ENCODE measurements at places on chromosomes 1 and 21.

- peak; percentile 84 for DNase-seq
Measured at GRCh38 chr1:27366113-27366410, 699 bp downstream of the MAP3K6 start.

GRCh38 chr21:33219300-33219699 lies 10.4 kb upstream of the IFNAR2 start:
- DNase-seq, result no peak

GRCh38 chr1:166920561-166921475 lies 44.8 kb upstream of the TADA1 start:
- no peak for DNase-seq

DNA sequence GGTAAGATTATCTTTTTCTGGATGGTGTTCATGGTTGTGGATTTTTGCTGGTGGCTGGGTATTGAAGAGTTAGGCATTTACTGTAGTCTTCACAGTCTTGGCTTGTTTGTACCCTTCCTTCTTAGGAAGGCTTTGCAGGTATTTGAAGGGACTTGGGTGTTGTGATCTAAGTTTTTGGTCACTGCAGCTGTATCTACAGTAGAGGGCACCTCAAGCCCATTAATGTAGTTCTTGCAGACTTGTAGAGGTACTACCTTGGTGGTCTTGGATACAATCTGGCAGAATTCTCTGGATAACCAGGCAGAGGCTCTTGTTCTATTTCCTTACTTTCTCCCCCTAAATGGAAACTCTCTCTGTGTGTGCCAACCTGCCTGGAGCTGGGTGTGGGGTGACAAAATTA lies 155.8 kb upstream of the BRINP3 start:
- peak; percentile 20 for DNase-seq

DNA sequence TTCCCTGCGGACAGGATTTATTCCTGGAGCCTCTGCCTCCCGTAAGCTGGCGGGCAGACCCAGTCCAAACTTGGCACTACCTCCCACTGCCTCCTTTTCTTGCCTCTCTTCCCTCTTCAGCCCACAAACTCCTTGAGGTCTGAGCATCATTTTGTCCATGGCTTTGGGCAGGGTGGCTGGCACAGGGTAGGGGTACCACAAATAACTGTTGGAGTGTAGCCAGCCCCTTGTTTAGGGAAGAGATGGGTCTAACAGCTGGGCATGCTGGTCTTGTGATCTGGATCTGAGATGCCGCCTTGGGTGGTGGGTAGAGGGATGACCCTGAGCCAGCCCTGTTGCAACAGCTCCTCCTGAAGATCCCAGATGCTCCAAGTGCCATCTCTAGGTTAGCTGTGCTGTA lies 71.4 kb upstream of the CLDN14 start:
- DNase-seq, result no peak

GRCh38 chr1:147225193-147225730 lies at the start of gene FMO5:
FMO5 (minus strand) TSS chr1:147225339; CDS start chr1:147225029, 310 bp downstream.
- peak; percentile 76 for DNase-seq

DNA sequence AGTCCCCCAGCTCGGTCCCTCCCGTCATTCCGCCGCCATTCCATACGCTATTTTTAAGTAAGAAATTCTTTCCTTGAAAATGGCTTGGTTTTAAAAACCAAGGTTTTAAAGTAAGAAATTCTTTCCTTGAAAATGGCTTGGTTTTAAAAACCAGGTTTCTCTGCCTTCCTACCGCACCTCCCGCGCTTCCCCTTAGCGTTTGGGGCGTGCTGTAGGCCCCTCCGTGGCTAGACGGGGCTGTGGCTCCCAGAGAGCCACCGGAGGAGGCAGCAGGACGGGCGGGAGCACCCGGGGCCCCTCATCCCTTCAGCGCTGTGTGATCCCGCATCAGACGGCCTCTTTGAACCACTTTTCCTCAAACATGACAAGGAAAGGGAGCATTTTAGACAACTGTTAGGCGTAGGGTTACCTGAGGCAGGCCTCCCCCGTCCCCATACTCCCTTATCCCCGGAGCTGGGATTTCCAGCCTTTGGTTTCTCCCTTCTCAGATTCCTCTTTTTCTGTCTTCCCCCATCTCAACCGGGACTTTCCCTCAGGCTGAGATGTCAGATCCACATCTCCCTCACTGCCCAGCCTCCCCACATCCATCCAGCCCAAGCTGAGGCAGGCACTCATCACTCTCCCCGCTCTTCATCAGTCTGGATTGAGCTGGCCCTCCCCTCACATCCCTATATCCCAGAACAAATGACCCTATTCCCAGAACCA lies 541 bp upstream of the CD58 start:
- no peak for DNase-seq
